DMS 273 treated with DMSO at 0.1 percent for 48 hours (cell line): ENCODE measurements at places on chromosomes 5 and 9.
A peak's percentile ranks its signal among the peaks of the same experiment; 100 is the strongest.

GRCh38 chr9:71744754-71745521, 23.4 kb downstream of the CEMIP2 start:
- no peak for DNase-seq

GRCh38 chr5:171365351-171365750, 22.3 kb upstream of the NPM1 start:
- no peak for DNase-seq

- no peak for DNase-seq
These were observed 106.1 kb downstream of the SH3TC2 start for GRCh38 chr5:148956477-148957385.

- DNase-seq, result no peak
These were observed 19.8 kb downstream of the IL12B start for GRCh38 chr5:159310511-159310910.

DNA sequence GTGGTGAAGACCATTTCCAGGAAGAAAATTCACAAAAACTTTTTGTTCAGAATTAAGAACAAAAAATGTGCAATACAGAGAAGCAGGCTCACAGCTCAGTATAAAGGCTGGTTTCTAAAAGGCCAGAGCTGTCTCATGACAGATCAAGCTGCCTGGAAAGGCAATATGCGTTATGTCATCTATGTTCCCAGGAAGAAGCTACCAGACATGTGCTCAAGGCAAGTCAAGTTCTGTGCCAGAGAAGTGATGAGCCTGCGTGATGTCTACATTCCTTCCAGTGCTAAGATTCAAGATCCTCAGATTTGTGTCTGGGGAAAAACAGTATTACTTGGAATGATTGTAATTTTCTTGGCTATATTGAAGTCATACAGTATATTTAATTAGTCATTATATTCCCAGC, 104.3 kb downstream of the PDE4D start:
- no peak for DNase-seq

- DNase-seq, result no peak
These were observed 18.6 kb downstream of the SLC36A2 start for GRCh38 chr5:151328734-151329133.

- no peak for DNase-seq
These were observed 65.3 kb downstream of the OLFM1 start for GRCh38 chr9:135152614-135153334.

- no peak for DNase-seq
These were observed 1.4 kb downstream of the SLC26A2 start for GRCh38 chr5:149961957-149962409.

- no peak for DNase-seq
These were observed 97.8 kb downstream of the MAST4 start for GRCh38 chr5:66694036-66694435.

DNA sequence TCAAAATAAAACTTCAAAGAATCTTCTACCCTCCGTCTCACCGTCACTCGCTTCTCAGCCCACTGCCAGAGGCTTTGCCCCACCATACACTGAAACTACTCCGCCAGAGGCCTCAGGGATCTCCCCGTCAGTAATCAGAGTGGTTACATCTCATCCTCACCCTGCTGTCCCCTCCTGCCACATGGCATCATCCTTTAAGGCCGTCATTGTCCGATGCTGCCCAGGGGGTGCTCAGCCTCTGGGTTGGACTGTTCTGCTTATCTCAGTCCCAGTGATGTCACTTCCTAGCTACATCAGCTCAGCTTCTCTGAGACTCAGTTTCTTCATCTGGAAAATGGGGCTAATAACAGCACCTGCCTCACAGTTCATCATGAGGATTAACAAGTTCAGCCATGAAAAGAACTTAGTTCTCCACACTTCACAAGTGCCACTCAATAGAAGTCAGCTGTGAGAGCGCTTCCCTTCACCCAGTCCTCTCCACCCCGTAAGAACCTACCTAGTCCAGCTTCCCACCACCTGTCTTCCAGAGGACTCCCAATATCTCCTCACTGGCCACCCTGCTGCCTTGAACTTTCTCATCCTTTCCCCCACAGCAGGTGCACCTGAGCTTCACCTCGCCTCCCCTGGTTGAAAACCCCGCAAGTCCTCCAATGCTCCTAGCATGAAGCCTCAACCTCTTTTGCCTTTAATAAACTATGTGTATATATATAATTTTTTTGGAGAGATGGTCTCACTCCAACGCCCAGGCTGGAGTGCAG, 2.8 kb upstream of the IL3 start:
- no peak for DNase-seq

GRCh38 chr5:16600946-16601345, 15.9 kb downstream of the RETREG1 start:
- no peak for DNase-seq

DNA sequence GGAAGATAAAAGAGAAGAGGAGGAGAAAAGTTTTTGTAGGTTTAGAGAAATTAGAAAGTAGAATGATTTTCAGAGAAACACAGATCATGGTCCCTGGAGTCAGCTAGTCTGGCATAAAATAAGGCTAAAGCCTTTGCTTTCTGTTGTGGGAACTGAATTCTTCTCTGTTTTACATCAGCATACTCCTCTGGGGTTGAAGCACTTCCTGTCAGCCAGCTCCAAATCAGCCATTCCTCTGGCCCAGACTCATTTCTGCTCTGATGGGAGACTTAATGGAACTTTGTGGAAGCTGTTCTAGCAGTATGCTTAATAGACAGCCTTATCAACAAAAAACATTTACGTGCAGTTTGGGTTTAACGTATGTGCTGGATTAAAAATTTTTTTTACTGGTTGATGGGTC, 143.2 kb downstream of the HMHB1 start:
- DNase-seq, result no peak

DNA sequence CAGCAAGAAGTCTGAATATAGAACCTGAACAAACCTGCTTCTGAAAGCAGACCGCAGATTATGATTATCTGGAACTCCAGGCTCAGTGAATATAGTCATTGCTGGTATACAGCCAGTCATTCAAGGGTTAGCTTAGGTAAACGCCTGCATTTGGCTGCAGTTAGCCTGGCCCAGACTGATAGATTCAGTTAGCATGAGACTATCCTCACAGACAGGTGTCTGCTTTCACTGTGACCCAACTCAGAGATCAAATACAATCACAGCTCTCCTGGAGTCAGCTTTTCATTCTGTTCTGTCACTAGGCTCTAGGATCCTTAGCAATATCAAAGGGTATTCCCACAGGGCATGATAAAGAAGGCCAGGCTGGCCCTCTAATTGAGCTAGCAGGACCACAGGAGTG, 138.6 kb upstream of the PLCXD3 start:
- no peak for DNase-seq

DNA sequence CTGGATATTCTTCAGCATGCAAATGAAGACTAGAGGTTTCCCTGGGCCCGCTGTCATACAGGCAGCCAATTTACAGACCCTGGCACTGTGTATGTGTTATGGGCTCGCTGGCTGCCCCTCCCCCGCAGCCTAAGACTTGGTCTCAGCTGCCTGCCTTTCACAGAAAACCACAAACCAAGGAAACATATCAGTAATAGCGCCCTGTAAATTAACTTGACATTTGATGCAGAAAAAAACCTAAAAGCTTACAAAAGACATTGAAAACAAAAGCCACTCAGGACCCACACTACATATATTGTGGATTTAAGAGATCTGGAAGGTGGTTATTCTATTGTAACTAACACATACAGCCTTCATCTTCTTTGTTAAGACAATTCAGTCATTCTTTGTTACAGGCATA, 287.0 kb upstream of the TMEM161B start:
- no peak for DNase-seq

- no peak for DNase-seq
These were observed 89.9 kb upstream of the FBN2 start for GRCh38 chr5:128627939-128628338.

DNA sequence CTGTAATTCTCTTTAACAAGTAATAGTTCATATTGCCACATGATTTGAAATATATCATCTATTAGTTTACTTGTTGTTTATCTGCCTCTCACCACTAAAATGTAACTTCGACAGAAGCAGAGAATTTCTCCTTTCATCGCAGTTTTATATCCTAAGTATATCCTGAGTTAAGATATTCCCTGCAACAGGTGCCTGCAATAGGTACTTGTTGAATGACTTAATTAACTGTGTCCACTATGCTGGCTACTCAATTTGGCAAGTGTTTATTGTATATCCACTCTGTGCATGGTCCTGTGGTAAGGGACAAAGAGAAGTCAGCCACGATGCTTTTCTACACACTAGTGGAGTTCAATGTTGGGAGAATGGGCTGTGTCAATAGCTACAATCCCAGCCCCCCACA, 108.5 kb downstream of the PSAT1 start:
- DNase-seq, result no peak

- DNase-seq, result no peak
These were observed 359.2 kb upstream of the ACTBL2 start for GRCh38 chr5:57841676-57842363.

DNA sequence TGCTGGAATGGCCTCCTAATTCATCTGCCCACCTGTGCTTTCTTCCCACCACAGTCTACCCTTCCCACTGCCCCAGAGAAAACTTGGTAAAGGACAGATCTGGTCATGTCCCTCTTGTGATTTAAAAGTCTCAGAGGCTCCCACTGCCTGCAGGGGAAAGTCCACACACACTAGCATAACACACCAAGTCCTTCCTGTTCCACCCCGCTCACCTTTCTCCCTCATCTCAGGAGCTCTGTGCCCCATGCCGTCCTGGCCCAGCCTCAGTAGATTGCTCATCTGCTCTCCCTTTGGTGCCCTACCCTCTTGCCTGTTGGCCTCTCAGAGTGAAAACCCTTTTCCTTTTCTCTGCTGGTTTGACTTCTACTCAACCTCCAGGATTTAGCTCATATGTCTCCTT, 111.4 kb upstream of the MAP3K1 start:
- DNase-seq, result no peak

- DNase-seq, result no peak
These were observed 33.1 kb downstream of the ATP6V0E1 start for GRCh38 chr5:173016598-173017046.

GRCh38 chr9:94850540-94851434, 124.3 kb downstream of the AOPEP start:
- no peak for DNase-seq

GRCh38 chr5:176731506-176732160, 78.7 kb upstream of the UNC5A start:
- DNase-seq, result no peak

DNA sequence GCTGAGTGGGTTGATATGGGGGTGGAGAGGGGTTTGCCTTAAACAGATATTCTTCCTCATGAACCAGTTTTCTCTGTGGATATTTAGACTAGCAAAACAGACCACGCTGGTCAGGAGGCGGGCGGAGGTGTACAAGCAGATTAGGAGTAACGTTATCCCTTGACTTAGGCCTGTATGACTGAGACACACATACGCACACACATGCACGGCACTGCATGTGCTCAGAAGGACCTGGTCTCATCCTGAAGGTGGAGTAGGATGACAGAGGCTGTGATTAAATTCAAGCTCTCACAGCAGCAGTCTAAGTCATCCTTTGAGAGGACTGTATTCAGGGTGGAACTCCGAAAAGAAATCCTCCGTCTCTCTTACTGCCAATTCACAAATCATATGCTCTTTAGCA, 209.7 kb downstream of the DIRAS2 start:
- no peak for DNase-seq

GRCh38 chr9:128523199-128523925, 18.8 kb downstream of the GLE1 start:
- DNase-seq, result peak; percentile 43

- no peak for DNase-seq
These were observed 1.0 kb upstream of the TLE1 start for GRCh38 chr9:81690251-81690851.

DNA sequence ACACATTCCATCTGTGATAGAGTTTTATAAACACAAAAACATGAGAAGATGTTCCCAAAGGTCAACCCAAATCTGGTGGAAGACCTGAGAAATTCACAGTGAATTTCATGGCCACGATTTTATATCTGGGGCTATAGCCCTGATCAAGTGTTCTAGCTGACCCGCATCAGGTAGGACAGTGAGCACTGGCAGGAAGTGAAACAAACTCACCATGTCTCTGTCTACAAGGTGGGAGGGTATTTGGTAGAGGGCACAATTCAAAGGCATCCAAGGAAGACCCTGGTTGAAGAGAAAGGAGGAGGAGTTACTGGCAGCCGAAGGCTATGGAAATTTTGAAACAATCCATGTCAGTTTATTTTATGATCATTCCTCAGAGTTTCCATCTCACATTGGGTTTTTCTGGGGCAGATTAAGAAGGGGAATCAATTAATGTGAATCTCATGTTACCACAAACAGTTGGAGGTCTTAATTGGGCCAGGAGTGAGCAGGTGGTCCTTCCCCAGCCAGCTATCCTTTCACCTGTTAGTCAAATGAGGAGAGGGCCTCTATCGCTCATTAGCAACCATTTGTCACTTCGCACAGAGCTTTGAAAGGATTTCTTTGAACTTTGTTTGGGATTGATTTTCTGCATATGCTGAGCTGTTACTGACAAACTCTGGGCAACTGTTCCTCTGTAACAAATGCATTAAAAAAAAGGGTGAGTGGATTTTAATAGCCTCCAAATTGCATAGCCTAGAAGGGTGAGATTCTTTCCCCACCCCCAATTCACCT, 612.0 kb upstream of the CLINT1 start:
- peak; percentile 19 for DNase-seq

GRCh38 chr9:126862104-126862761, 1.8 kb downstream of the ZBTB34 start:
- DNase-seq, result no peak

DNA sequence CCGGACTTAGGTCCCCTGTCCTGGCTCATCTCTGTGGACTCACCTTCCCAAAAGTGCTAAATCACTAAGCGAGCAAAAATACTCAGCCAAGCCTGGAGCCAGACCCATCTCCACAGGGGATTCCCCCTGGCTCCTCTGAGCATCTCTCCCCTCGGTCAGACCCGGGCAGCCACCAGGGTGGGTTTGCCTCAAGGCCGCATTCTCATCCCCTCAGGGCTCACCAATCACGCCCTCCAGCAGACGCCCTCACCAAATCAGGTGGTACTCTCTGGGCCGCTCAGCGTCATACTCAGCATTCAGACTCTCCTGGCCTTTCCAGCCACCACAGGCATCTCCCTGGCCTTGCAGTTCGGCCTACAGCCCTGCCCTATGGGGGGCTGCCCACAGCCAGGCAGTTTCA, 49.7 kb downstream of the C5orf15 start:
- DNase-seq, result no peak

GRCh38 chr5:127615916-127616315, 33.0 kb upstream of the CTXN3 start:
- no peak for DNase-seq

GRCh38 chr9:114852050-114852594, 46.3 kb upstream of the TNFSF15 start:
- DNase-seq, result no peak

DNA sequence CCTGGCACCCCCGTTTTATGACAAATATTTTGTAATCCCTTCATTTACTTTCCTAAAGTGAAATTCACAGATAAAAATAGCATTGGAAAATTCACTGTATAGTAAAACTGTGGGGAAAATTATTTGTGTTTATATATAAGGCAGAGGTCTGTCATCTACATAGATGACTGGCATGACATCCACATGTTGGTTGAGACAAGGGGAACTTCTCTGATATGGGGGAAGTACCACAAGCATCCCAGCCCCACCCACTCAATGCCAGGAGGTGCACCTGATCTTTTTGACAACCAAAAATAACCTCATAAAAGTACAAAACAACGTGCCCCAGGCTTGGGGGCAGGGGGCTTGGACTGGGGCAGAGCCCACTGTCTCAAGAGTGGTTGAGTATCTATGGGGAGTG, 6.3 kb upstream of the TDRD7 start:
- no peak for DNase-seq

- DNase-seq, result peak; percentile 46
These were observed 9.5 kb downstream of the ELP1 start for GRCh38 chr9:108924466-108924865.
